ENCODE measurements at places on chromosomes 2 and 18.
A peak's percentile ranks its signal among the peaks of the same experiment; 100 is the strongest.

DNA sequence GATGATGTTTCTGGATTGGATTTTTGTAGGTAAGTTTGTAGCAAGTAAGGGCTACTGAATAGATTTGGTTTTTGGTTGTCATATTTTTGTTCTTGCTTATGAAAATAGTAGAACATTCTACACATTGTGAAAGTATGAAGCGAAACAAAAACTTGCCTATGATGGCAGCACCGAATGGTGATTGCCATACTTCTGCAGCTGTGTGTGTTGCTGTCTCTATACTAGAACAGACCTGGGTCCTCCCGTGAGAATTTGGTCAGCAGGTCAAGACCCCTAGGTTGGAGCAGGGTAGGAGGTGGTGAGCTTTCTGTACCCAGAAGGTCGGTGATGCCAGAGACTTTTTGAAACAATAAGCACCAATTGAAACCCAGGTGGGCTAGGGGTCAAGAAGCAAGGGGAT lies 322.6 kb downstream of the PRKCE start:
- no peak for DNase-seq

DNA sequence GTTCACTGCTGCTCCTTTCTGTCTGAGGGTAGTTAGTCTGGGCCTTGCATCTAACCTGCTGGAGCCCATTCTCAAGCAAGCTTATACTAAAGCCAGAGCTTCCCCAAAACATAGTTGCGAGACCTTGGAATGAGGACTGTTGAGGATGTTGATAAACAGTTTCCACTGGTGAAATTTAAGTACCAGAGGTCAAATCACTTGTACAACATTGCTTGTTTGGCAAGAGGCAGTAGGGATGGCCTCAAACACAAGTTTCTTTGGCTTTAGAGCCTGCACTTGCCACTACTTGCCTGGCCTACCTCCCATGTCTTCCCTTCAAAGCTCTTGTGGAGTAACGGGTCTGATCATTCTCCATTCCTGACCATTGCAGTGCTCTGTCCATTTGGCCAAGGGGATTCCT lies 262.7 kb downstream of the FHOD3 start:
- no peak for DNase-seq

DNA sequence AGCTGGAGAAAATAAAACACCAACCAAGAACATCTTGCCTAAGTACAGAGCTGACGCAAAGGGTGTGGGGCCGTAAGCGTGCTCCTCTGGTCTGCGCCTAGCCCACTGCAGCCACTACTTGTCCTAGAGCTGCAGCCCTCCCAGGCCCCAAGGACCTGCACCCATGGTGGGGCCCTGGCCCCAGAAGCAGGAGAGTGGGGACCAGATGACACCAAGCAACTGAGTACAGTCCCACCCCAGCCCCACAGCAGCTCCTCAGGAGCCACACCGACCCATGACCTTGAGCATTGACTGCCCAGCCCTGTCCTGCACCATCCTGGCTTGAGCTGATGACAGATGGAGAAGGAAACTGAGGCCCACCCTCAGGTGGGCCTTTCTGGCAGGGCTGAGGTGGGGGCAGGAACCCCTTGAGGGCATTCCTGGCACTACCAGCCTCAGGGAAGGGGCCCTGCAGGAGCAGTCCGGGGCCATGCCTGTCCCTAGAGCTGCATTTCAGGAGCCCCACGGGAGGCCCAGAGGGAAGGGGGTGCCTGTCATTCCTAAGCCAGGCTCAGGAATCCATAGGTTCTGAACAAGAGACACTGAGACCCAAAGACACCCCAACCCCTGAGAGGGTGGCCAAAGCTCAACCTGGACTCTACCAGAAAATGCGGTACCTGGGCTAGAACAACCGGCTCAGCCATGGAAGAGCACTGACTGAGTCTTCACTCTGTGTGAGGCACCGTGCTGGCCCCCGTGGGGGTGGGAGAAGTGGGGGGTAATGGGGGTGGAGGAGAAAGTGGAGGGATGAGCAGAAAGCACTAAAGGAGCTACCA lies 4.9 kb downstream of the KIF1A start:
- no peak for DNase-seq

DNA sequence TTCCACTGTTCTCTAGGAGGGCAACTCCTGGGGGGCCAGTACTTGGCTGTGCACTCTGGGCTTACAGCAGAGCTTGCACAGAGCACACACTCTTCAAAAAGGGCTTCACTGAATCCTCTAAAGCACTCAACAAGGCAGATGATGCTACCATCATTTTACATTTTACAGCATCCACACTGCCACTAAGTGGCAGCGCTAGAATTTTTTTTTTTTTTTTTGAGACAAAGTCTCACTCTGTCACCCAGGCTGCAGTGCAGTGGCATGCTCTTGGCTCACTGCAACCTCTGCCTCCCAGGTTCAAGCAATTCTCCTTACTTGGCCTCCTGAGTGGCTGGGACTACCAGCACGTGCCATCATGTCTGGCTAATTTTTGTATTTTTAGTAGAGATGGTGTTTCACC lies 8.6 kb downstream of the AMMECR1L start:
- DNase-seq = no peak

- DNase-seq = no peak
These were observed 19.8 kb upstream of the MARCHF4 start for GRCh38 chr2:216392018-216392562.

GRCh38 chr2:238493880-238494572 lies 67.3 kb downstream of the ASB1 start:
- DNase-seq = no peak

DNA sequence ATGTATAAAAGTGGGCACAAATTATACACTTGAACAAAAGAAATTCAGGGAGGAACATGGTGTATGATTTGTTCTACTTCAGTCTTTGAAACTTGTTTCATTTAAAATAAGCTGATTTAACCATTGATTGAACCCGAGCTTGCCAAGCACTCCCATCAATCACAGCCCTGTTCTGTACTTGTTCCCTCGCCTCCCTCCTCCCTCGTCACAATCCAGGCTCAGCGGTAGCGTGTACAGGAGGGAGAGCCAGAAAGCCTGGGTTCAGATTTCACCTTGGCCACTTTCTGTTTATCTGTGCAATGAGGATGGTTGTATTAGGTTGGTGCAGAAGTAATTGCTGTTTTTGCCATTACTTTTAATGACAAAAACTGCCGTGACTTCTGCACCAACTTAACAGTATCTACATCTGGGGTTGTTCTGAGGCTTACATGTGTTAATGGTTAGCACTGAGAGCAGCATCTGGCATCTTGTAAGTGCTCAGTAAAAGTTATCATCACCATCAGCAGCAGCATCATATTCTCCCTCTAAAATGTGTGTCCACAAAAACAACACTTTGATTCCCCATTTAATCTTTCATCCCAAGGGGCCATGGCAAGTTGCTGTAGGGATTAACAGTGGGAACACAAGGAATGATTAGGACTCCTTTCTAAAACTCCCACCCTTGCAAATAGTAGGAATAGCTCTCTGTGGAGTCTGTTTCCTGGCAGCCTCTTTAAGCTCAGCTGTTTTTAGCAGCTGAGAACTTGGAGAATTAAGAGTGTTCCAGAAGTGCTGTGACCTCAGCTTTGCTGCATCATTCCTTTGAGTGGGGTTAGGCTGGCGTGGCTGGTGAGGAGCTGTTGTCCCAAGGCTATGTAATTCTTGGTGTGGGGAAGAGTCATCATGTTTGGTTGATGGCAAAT lies 4.7 kb downstream of the DPYSL5 start:
- DNase-seq = peak; percentile 39

- no peak for DNase-seq
These were observed 36.5 kb downstream of the SLC25A52 start for GRCh38 chr18:31723990-31724711.

GRCh38 chr2:29212009-29212408 lies 96.8 kb downstream of the CLIP4 start:
- DNase-seq = peak; percentile 79

DNA sequence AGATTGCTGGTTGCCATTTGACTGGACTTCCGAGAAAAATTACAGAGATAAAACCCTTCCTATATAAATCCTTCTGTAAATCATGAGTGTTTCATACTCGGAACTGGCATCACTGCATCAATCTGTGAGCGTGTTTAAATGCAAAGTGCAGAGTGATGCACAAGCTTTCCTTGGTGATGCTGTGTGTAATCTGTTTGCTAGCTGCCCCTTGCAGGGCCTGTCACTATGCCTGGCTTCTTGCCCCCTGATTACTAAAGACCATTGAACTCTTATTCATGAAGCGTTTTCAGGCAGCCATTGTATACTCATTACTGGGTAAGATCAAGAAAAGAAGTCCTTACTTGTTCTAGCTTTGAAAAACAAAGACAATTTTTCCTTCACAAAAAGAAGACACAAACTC lies 266.9 kb upstream of the FANCL start:
- DNase-seq = no peak

- DNase-seq = no peak
These were observed 137.9 kb upstream of the PARD3B start for GRCh38 chr2:204407204-204408014.

GRCh38 chr2:237474931-237475703 lies 11.9 kb upstream of the MLPH start:
- DNase-seq = no peak

DNA sequence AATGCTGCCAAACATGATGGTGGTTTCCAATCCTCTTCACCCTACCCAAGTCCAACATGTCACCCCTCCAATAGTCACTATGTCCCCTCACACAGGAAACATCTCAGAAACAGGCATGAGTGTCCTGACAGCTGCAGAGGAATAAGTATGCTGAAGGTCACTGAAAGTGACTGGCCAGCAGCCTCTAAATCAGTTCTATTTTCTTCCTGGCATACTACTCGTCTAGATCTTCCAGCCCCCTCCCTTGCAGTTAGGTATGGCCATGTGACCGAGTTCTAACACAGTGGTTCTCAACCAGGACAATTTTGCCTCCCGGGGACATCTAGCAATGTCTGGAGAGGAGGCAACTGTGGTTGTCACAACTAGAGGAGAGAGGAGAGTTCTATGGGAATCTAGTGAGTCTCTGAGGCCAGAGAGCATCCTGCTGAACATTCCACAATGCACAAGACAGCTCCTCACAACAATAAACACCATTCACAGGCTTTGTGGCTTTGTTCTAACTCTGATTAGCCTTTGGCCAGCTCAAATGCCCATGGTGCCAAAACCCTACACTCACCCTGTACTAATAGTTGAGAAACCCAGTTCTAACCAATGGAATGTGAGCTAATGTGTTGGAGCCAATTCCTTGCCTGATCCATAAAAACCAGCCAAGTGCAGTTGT lies 12.6 kb upstream of the ID2 start:
- DNase-seq = no peak

All from HFF-Myc (cell line).